ENCODE measurements at places on chromosomes 6 and 20.

DNA sequence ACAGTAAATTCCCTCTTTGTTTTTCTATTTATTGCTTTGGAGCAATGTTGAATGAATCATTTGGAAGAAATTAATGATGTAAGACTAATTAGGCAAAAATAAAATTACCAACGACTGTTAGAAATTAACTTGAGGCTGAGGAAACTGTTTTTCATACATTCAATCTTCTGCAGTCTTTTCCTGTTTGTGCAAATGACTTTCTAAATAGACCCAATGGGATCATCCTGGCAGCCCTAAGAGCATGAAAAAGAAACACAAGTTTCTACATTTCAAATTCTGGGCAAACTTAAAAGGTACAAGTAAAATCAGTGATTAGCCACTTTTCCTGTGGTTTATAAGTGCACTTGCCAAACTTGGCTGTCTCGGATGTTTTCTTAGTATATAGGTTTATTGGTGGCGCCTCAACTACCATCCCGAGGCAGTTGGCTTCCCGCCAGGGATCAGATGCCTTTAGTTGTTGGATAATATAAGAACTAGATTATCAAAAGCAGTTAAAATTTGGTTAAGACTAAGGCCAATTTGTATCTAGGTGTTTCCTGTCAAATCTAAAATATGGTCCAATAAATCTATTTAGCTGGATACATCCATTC is 181.2 kb downstream of the ISM1 start:
- DNase-seq = no peak

GRCh38 chr6:109738667-109739066 is 47.6 kb downstream of the FIG4 start:
- no peak for DNase-seq

DNA sequence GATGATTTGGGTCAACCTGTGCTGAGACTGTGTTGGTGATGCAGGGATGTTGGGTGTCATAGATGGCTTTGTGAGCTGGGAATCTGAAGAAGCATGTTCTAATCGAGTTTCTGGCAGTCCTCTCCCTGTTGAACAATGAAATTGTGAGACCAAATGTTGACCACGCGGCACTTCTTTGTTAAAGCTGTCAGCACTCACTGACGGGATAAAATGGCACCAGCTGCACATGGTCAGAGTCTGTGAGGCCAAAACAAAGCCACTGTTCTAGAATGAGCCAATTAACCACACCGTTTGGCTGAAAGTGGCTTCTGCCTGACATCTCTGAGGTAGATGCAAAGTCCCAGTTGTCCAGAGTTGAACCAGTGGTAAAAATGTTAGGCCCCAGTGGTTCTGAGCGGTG is 562.2 kb downstream of the KIF16B start:
- no peak for DNase-seq

DNA sequence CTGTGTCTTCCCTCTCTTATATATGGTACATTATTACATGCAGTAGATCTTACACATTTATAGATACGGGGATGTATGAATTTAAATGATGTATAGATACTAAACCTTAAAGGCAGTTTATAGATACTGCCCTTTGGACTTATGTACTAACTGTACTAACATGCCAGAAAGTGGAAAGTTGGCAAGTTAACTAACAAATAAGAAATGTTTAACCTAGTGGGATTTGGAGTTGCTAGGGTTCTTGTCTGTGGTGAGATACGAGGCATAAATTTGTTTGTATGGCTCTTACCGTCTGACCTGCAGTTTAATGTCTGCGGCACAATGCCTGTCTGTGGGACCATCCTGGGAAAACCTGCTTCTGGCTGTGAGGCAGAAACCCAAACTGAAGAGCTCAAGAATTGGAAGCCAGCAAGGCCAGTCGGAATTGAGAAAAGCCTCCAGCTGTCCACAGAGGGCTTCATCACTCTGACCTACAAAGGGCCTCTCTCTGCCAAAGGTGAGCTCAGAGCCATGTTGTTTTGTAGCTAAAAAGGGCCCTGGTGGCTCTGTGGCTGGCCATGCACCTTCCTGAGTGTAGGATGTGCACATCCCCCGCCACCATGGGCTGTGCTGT is 62.9 kb upstream of the SLC22A1 start:
- no peak for DNase-seq

- no peak for DNase-seq
These were observed 650.4 kb downstream of the RFPL4B start for GRCh38 chr6:112997421-112998085.

- DNase-seq = no peak
These were observed 131.9 kb downstream of the SLC24A3 start for GRCh38 chr20:19344341-19344740.

DNA sequence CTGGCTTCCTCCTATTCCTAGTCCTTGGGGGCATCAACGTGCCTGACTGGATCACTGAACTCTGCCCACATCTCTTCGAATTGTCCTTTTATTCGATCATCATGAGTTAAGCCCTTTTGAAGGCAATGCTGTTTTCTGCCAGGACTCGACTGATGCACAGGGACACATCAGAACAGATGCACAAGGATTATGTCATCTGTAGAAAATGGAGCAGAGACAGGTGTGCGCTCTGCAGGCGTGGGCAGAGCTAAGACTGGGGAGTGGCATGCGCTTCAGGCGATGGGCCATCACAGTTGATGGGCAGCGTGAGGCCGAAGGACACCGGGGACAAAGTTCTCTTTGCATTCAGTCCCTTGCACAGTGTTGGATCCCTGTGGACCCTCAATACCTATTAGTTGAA is 13.1 kb downstream of the GABRR1 start:
- no peak for DNase-seq

GRCh38 chr6:73393278-73393677 is 1.4 kb upstream of the DDX43 start:
- no peak for DNase-seq

GRCh38 chr6:163708466-163708865 is 293.9 kb downstream of the QKI start:
- no peak for DNase-seq

- DNase-seq = no peak
These were observed 98.2 kb upstream of the NAA20 start for GRCh38 chr20:19918965-19919329.

- no peak for DNase-seq
These were observed 215.0 kb upstream of the HSF2 start for GRCh38 chr6:122184401-122184827.

GRCh38 chr6:52588087-52588709 is 11.3 kb upstream of the TRAM2 start:
- DNase-seq = no peak

- DNase-seq = no peak
These were observed 95.0 kb downstream of the LRFN2 start for GRCh38 chr6:40492187-40492586.

DNA sequence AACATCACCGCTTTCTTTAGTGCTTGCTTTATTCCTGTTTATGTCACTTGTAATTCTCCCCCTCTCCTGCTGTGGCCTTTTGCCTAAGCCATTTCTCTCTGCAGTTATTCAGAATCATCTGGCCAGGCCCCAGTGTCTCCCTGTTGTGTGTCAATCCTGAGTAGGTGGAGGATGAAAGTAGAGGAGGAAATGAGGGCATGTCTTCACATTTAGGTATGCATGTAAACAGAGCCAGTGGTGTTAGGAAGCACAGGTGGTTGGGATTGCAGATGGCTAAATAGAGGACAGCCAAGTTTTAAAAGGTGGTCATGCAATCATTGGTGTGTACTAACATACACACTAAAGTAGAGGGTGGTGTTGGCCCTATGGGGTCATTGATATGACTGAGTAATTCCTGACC is 5.2 kb downstream of the PRSS35 start:
- DNase-seq = no peak

DNA sequence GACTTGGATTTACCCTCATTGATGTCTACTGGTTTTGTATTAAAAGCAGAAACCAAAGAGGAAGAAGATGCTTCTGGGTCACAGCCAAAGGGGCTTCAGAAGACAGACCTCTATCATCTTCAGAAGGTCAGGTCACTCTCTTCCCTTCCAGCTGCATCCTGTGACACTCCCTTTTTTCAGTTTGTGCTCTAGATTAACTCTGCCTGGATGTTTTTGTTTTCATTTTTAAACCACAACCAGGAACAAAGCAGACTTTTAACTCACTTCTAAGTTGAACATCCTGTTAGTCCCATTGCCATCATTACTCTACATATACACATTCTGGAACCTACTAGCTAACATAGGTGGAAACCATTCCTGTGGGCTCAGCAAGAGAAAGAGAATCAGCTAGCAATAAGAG is 45.2 kb downstream of the AKIRIN2 start:
- DNase-seq = no peak

GRCh38 chr6:73873081-73873480 is 177.1 kb downstream of the CD109 start:
- no peak for DNase-seq

DNA sequence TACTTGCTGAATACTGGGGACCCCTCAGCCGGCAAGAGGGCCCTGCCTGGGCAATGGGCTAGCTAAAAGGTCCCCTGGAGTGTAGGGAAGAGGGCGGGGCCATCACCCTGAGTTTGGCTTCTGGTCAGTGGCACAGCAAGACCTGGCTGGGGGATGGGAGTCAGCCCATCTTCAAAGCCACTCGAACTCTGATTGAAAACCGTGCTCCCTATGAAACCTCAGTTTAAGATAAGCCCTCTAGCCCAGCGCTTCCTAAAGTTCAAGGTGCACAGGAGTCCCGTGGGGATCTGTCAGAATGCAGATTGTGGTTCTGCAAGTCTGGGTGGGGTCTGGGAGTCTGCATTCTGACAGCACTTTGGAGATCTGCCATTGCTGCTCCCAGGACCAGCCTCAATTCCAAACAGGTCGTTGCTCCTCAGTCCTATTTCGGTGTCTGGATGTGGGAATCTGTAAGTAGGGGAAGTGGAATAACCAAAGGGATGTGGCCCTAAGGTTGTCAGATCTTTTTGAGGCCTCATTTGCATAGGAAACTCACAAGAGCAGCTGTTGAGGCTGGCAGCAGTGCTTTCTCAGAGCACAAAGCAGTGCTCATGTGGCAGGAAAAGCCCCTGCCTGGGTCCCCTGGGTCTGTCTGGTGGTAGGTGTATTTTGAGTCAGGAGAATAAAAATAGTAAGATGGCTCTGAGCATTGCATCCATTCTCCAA is 85.3 kb upstream of the SCP2D1 start:
- DNase-seq = no peak

- DNase-seq = no peak
These were observed 43.2 kb upstream of the MC3R start for GRCh38 chr20:56205346-56205745.

GRCh38 chr6:110250838-110251237 is 70.6 kb downstream of the CDC40 start:
- DNase-seq = no peak

GRCh38 chr6:141988954-141989705 is 143.6 kb upstream of the GJE1 start:
- no peak for DNase-seq

DNA sequence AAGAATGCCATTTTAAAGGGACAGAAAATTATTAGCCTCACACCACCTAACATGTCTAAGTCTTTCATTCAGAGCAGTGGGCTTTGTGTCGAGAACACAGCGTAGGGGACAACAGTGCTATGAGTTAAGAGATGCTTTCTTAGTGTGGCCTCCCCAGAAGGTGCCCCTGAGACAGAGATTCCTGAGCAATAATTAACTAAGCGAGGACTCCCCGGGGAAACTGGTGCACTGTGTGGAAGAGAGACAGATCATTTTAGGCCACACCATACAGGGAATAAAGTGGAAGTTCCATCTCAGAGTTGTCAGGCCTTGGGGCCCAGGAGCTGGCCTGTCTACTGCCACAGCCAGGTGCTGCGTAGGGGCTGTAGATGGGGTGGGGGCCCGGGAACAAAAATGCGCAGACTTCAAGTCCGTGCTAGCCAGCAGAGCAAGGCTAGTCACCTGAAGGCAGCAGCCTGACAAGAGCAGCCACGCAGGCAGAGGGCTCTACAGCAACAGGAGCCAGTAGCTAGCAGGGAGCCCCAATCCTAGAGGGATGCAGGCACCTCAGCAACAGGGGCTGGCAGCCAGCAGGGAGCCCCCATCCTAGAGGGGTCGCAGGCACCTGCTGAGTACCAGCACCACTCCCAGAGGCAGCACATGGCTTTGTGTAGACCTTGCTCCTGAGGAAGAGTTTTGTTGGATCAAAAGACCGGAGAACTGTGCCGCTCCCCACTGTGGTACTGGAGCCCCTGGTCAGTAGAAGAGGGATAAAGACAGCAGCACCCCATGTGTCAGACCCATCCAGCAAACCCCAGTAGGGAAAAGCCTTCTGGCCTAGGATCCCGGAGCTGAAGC is 63.0 kb upstream of the NXT1 start:
- DNase-seq = no peak

DNA sequence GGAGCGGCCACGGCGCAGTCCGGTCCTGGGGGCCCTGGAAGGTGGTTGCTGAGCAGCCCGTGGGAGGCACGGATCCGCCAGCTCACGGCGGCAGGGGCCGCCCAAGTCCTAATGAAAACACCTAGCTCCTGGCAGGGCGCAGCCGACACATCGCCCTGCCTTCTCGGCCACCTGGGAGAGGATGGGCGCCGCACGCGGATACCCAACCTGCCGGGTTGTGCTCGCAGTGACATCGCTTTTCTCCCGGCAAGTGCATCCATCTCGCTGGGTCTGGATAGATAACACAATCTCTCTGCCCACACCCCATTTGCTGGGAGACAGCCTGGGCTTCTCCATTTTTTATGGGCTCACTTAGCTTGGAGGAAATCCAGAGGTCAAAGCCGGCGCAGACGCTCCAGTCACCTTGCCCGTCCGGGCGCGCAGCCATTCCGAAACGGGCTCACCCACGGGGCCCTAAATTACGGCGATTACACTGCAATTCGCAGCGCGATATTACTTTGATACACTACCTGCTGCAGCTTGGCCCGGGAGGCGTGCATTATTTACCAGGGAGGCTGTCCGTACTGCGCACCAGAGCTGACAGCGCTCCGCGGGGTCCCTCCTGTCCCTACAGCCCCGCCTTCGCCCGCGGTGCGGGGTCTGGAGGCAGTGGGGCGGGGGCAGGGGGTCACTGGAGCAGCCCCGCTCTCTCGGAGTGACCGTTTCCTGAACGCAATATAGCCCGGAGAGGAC is 36.2 kb upstream of the CCDC167 start:
- no peak for DNase-seq

GRCh38 chr6:79614326-79615305 is 16.5 kb upstream of the SH3BGRL2 start:
- no peak for DNase-seq

DNA sequence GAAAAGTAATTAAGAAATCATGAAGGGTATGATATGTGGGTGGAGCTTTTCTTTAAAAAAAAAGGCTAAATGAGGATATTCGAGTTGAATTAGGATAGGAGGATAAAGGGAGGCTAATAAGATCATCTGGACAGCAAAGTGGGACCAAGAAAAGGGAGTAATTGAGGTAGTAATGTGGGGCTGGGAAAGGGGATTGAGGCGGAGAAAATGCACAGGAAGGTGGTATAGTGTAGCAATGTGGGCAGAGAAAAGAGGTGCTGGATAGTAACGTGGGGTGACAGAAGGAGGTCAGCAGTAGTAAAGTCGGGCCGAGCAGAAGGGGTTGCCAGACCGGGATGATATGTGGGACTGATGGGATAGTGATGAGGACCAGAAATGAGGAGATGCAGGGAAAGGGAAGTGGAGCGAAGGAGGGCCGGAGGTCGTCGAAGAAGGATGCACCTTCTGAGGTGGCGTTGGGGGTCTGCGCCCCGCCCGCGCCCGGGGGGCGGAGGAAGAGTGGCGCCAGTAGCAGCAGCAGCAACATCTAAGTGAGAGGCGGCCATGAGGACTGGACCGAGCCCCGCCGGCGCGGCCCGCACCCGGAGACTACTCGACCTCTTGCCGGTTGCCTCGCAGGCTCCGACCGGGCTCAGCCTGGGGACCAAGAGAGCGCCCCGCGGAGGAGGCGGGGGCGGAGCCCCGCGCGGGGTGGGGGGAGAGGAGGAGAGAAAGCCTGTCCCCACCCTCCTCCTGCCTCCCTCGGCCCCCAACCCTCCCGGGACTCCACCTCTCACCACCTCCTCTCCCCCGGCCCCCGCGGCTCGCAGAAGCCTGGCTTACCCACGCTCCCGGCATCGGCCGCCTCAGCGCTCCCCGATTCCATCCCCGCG is 887 bp downstream of the GABBR1 start:
- peak; percentile 27 for DNase-seq
